ENCODE measurements at places on chromosomes 4 and X.

DNA sequence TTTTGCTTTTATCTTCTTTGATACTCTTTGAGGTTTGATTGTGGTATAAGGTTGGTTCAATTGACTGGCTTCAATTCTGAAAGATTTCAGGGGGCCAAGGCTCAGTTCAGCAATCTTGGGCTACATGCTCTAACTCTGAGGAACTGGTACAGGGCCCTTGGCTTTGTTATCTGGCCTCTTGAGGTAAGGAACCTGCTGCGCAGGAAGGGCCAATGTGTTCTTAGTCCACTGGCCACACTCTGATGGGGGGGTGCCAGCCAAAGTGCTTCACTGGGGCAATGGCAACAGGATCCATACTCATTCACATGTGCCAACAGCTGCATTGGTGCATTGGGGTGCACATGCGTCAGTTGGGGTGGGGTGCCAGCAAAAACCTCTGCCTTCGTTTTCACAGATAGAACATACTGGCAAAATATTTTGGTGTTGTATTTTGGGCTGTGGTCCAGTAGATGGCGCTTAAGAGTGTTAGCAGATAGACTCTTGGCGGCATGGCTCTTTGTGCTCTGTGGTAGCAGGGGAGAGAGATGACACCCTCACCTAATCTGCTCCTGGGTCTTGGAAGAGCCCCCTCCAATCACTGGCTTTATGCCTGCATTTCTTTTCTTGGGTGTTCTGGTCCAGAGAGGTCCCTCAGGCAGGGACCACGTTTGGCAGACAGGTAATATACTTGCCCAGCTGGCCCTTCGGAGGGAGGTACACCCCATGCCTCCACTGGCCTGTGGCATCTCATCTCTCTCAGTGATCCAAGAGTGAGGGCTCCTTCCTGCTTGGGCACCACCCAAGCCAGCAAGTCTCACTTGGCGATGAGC, 42.9 kb downstream of the NDST3 start:
- peak; percentile 0 for DNase-seq

GRCh38 chr4:173212379-173212778, 43.8 kb downstream of the GALNT7 start:
- DNase-seq = no peak

DNA sequence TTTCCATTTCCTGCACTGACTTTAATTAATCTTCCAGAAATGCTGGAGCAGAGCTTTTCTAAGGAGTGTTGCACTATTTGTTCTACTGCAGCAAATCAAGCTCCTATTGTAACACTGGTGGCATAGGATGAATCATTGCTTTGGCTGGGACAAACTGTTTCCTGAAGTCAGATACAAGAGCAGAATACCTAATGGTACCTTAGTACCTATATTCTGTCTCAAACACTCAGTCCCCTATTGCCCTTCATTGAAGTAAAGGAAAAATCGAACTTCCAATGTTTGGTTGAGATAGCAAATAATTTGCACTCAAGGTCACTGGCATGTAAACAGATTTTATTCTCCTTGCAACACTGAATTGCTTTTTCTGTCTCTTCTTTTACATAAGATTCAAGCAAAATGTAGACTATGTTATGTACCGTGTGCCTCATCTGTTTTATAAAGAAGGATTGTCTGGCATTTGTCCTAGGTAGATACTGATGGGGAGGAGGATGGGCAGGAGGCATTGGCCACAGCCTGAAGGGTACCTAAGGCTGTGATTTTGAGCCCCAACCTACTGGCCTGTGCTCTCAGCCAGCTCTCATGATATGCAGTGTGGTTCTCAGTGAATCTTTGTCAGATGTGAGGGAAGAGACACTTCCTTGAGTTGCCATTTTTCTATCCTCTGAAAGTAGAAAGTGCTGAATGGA, 141.6 kb downstream of the AASDH start:
- DNase-seq = no peak

- DNase-seq = no peak
Measured at GRCh38 chrX:14843666-14844065, 29.2 kb downstream of the FANCB start.

- DNase-seq = no peak
Measured at GRCh38 chrX:52280812-52281211, 88.0 kb upstream of the XAGE2 start.

GRCh38 chrX:33138677-33139249, 72.6 kb downstream of the DMD start:
- DNase-seq = no peak

GRCh38 chr4:88967883-88968331, 89.1 kb downstream of the FAM13A start:
- DNase-seq = no peak

DNA sequence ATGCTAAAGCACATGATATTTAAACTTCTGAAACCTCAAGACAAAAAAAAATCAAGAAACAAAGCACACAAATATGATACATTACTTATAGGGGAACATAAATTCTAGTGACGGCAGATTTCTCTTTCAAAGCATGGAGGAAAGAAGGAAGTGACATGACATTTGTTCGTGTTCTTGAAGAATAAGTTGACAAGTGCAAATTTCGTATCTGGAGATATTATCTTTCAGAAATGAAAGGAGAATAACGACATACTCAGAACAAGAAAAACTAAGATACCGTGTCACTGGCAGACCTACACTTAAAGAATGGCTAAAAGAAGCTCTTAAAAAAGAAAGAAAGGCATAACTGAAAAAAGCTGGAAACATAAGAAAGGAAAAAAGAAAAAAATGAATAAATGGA, 16.6 kb downstream of the CENPVL2 start:
- DNase-seq = no peak

GRCh38 chr4:14868426-14869395, 133.6 kb upstream of the CPEB2 start:
- no peak for DNase-seq

DNA sequence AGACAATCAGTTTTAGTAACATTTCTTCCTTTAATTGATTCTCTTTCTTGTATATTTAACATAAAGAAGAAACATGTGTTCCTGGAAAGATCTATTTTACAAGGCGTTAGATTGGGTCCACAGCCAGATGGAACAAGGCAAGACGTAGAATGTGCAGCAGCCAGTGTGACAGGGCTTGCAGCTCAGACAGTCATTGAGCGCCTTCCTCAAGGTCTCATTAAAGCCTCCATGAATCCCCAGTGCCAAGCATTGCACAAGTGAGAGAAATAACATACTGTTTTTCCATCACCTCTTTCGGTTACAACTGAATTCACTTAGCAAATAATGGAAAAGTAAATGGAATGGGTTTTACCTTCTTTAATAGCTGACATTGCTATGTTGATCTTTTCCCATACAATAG, 292.5 kb downstream of the USP46 start:
- no peak for DNase-seq

DNA sequence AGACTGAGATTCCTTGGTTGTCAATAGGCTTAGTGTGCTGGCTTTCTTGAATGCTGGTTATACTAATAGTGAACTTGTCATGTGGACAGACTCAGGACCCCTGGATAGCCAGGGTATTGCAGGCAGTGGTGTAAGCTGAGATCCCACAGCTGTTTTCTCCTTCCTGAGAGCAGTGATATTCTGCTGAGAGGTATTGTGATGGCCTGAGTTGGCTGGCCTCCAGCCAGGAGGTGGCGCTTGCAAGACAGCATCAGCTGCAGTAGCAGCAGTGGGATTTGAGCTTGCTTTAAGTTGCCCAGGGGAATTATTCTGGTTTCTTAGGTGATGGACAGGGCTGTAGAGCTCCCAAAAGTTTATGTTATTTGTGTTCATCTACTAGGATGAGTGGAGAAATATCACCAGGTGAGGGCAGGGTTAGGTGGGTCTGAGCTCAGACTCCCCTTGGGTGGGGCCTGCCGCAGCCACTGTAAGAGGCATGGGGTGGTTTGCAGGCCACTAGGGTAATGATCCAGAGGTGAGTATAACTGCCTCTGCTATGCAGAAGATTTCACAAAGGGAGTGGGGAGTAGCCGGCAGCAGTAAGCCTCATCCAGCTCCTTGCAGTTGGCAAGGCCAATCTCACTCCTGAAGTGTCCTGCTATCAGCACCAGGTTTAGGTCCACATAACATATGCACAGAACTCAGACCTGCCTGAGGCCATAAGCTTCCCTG, 66.2 kb downstream of the IL15 start:
- no peak for DNase-seq

GRCh38 chr4:94653095-94653649, 104.6 kb upstream of the BMPR1B start:
- DNase-seq = no peak

GRCh38 chr4:75511841-75512240, 2.4 kb downstream of the RCHY1 start:
- no peak for DNase-seq

DNA sequence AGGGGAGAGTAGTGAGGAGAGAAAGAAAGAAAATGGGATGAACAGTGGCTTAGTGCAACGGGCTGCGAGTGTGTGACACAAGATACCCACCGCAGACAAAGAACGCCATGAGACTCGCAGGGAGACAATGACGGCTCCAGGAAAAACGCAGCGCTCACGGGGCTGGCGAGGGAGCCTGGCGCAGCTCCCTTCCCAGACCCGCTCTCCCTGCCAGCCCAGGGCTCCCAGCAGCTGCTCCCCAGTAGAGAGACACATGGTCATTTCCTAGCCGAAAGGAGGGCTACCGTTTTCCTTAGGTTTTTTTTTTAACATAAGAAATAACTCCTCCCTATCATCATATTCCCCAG, 149.5 kb downstream of the MAML3 start:
- no peak for DNase-seq

- DNase-seq = no peak
Measured at GRCh38 chrX:81206476-81206875, 4.6 kb downstream of the SH3BGRL start.

DNA sequence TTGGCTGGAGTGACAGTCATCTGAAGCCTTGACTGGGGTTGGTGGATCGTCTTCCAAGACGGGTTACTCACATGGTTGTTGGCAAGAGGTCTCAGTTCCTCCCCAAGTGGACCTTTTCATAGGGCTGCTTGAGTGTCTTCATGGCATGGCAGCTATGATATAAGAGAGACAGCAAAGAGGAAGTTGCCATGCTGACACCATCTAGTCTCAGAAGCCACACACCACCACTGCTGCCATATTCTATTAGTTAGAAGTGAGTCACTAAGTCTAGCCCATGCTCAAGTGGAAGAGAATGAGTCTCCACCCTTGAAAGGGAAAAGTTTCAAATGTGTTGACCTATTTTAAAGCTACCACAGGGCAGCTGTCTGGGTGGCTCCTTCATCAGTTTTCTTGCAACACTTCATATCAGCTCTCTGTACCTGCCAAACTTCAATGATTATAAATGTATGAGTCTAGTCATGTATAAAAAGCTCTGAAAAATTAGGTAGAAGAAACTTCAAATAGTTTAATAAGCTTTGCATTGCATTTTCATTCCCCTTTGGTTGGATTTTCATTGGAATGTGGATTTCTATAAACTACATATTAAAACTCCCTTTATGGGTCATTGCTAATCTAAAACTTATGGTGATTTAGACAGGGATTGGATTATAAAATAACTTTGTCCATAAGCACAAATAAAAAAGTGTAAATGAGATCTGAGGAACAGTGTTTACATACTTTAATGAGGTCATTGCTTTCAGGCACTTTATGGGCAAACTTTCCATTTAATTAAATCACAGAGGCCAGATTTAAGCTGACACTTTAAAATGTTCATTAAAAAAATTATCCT, 68.0 kb upstream of the ATXN3L start:
- no peak for DNase-seq

- no peak for DNase-seq
Measured at GRCh38 chr4:10091531-10092181, 24.9 kb downstream of the WDR1 start.

Data from SW480 (cell line).